ENCODE measurements at places on chromosomes 1 and 21.

DNA sequence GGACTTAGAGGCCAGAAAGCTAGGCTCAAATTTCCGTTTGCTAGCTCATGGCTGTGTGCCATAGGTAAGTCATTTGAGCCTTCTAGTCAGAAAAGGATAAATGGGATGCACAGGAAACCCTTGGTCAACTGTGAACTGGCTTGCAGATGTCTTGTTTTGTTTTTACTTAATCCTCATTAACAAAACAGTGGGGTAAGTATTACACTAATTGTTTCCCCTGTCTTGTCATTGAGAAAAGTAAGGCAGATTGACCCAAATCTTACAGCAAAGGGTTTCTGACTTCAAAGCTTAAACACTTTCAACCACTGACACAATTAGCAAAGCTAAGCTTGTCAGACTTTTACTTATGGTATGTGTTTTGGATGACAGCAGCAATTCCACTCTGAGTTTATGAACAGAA, 291.3 kb downstream of the NTNG1 start:
- no peak for DNase-seq
- H3K27ac ChIP-seq, result no peak overlapping the region
- no peaks in the 10 kb centered on the region for H3K4me1 ChIP-seq
- no peak overlapping the region for H3K4me3 ChIP-seq
- no peaks in the 10 kb centered on the region for H3K27me3 ChIP-seq

DNA sequence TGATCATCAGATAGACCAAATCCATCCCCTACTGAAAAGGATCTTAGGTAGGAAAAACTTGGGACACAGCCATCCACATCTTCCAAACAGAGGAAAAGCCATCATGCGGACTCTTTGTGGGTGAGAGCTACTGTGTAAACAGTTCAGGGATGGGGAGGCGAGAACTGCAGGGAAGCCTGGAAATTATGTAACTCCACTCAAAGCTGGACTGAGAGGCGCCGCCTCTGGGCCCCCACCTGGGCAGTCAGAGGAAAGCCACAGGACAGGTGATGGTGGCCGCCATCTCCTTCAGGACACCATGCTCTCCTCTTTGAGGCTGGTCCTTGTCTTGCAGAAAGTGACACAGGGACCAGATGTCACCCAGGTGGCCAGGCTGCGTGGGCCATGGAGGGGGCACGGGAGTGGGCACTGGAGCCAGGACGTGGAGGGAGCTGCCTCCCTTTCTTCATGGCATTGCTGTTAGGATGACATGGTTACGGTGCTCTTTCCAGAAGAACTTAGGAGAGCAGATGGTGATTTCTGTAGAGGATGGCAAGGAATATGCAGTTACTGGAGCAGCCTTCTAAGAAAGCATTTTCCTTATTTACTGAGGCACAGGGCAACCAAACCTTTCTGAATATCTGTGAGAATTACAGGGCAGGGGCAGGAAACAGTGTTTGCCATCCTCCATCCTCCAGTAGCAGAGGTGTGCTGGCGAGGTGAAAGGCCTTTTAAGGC, 32.0 kb upstream of the TDRD10 start:
- no peaks in the 10 kb centered on the region for H3K36me3 ChIP-seq
- H3K4me3 ChIP-seq, result no peak overlapping the region
- no peak overlapping the region for H3K27ac ChIP-seq
- no peaks in the 10 kb centered on the region for H3K27me3 ChIP-seq
- peaks cover 4% of the 10 kb centered on the region for H3K4me1 ChIP-seq

GRCh38 chr21:36692835-36693488, 6.0 kb upstream of the SIM2 start:
- H3K27me3 ChIP-seq, result peaks cover 2% of the 10 kb centered on the region
- H3K4me3 ChIP-seq, result no peak overlapping the region
- H3K27ac ChIP-seq, result no peak overlapping the region
- H3K4me1 ChIP-seq, result no peaks in the 10 kb centered on the region
- H3K36me3 ChIP-seq, result no peaks in the 10 kb centered on the region
- DNase-seq, result no peak

DNA sequence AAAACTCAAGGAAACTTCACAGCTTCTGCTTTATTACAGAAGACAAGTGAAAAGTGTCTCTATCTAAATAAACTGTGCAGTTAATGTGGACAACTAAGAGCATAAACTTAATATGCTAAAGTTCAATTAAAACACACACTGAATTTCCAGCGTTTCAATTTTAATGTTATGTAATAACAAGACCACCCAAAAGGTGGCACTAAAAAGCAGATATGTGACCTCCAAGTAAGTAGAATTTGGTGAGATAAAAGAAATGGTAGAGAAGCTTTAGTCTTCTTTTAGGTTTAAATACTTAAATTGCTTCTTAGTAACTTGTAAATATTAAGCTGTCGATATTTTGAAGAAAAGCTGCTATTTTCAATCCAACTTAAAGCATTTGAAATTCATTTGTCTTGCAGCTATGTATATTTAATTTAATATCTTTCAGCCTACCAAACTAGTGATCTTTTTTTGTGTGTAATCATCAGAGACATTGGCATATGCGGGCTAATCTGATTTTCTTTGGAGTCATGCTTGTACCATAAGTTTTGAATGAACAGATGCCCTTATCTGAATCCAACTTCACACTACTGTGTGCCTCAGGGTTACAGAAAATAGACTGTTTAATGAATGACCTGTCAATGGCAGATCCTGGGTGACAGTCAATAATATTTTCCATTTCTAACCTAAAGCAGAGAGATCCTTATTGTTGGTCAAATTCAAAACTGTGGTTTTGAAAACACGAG, 36.5 kb upstream of the ADAMTS1 start:
- H3K27ac ChIP-seq, result no peak overlapping the region
- no peaks in the 10 kb centered on the region for H3K36me3 ChIP-seq
- no peaks in the 10 kb centered on the region for H3K4me1 ChIP-seq
- no peaks in the 10 kb centered on the region for H3K27me3 ChIP-seq
- no peak overlapping the region for H3K4me3 ChIP-seq

- no peaks in the 10 kb centered on the region for H3K27me3 ChIP-seq
- no peak for DNase-seq
- peaks cover 4% of the 10 kb centered on the region for H3K36me3 ChIP-seq
- H3K4me3 ChIP-seq, result no peak overlapping the region
These were observed 38.7 kb downstream of the DHX9 start for GRCh38 chr1:182877842-182878241.

- H3K36me3 ChIP-seq, result no peaks in the 10 kb centered on the region
- peak within 1 kb of the TSS; percentile 51 for H3K4me3 ChIP-seq
- H3K27ac ChIP-seq, result peak within 1 kb of the TSS; percentile 46
These were observed at the start of gene WNT2B for GRCh38 chr1:112508278-112509004. Gene WNT2B (plus strand): TSS chr1:112508965. CDS start chr1:112509263, 298 bp downstream.

- no peaks in the 10 kb centered on the region for H3K36me3 ChIP-seq
- peaks cover 8% of the 10 kb centered on the region for H3K4me1 ChIP-seq
- H3K27me3 ChIP-seq, result no peaks in the 10 kb centered on the region
- no peak overlapping the region for H3K4me3 ChIP-seq
- no peak overlapping the region for H3K27ac ChIP-seq
These were observed 11.1 kb downstream of the PROK1 start for GRCh38 chr1:110462093-110462492.

- H3K4me1 ChIP-seq, result no peaks in the 10 kb centered on the region
- no peaks in the 10 kb centered on the region for H3K27me3 ChIP-seq
- no peak overlapping the region for H3K27ac ChIP-seq
- no peaks in the 10 kb centered on the region for H3K36me3 ChIP-seq
These were observed 408.7 kb downstream of the NCAM2 start for GRCh38 chr21:21406921-21407320.

DNA sequence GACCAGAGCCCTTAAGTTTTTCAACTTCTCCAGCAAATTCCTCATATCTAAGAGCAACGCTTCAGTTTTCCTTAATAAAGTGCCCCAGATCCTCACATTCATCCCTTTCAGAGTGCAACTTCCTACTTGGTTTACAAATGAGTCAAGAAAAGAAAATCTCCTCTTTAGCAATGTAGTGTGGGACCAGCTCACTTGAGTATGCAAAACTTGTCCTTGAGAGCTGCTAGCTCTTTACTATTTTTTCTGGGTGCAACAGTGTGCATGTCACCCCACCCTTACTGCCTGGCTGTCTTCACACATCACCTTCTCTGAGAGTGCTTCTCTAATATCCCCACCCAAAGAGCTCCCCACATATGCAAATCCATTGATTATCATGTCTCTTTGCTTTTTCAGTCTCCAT, 203.1 kb upstream of the CAMK1G start:
- H3K4me1 ChIP-seq, result no peaks in the 10 kb centered on the region
- H3K36me3 ChIP-seq, result no peaks in the 10 kb centered on the region
- H3K27ac ChIP-seq, result no peak overlapping the region
- DNase-seq, result no peak

GRCh38 chr1:26787381-26787705, 407 bp upstream of the PIGV start:
- H3K27me3 ChIP-seq, result no peaks in the 10 kb centered on the region
- peak overlapping the region; percentile 99 for H3K27ac ChIP-seq
- H3K4me3 ChIP-seq, result peak overlapping the region; percentile 67
- DNase-seq, result no peak
- no peaks in the 10 kb centered on the region for H3K36me3 ChIP-seq

- no peak overlapping the region for H3K4me3 ChIP-seq
- H3K27ac ChIP-seq, result no peak overlapping the region
- no peaks in the 10 kb centered on the region for H3K36me3 ChIP-seq
- no peaks in the 10 kb centered on the region for H3K27me3 ChIP-seq
These were observed 24.9 kb upstream of the CTBS start for GRCh38 chr1:84598846-84599741.

- H3K4me3 ChIP-seq, result no peak overlapping the region
- no peaks in the 10 kb centered on the region for H3K27me3 ChIP-seq
- no peaks in the 10 kb centered on the region for H3K36me3 ChIP-seq
- no peak overlapping the region for H3K27ac ChIP-seq
- no peaks in the 10 kb centered on the region for H3K4me1 ChIP-seq
These were observed 25.9 kb downstream of the CYP2J2 start for GRCh38 chr1:59900640-59901039.

DNA sequence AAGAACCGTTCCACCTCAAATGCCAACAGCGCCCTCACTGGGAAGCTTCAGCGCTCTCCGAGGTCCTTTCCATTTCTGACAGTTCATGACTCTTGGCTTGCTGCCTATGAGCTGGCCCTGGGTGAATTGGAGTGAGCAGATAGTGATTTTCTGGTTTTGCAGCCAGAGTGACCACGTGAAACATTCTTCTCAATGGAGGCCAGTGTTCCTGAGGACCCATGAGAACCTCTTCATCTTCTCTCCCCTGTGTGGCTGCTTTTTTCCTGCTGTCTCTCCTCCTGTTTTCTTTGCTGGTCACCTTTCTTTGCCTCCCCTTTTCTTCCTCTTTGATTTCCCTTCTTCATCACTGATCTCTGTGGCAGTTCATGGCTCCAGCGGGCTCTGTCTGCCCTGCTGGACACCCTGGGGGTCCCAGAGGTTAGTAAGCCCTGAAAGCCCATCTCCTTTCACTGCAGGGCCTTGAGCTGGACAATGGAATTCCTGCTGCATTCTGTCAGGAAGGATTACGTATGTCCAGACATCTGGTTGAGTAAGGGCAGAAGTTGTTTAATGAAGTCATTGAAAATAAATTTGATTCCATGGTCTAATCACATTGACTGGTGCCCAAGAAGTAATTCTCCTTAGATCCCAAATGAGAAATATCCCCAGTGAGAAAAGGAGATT, 29.9 kb downstream of the VASH2 start:
- H3K27me3 ChIP-seq, result no peaks in the 10 kb centered on the region
- H3K4me3 ChIP-seq, result no peak overlapping the region
- DNase-seq, result no peak
- no peak overlapping the region for H3K27ac ChIP-seq
- H3K4me1 ChIP-seq, result no peaks in the 10 kb centered on the region

DNA sequence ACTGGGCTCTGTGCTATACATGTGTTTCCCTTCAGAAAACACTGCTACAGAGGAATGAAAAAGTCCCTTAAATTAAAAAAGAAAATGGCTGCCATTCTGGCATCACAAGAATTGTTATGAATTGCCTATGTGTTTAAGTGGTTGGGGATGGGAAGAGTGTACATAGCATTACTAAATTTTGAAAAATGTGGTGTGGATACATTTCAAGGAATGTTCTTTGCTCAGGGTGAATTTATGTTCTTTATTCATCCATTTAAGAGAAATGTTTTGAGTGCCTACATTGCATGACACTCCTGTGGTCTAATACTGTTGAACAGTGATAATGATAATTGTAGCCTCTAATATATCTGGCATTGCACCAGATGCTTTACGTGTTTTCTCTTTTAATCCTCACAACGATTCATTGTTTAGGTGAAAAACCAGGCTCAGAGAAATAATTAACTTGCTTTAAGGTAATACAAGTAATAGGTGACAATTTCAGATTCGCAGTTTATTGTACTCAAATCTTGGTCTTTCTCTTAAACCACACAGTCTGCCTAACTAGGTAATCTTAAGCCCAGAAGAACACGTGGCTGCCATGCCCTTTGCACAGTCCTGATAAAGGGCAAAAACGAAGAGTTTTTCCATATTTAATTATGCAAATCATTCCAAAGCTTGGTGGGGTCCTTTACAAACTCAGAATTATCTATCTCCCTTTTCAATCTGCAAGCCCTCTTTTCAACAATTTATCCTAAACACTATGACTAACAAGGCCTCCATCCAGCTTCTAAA, 31.5 kb downstream of the DPT start:
- no peaks in the 10 kb centered on the region for H3K27me3 ChIP-seq
- H3K36me3 ChIP-seq, result no peaks in the 10 kb centered on the region
- no peak overlapping the region for H3K4me3 ChIP-seq
- no peaks in the 10 kb centered on the region for H3K4me1 ChIP-seq

DNA sequence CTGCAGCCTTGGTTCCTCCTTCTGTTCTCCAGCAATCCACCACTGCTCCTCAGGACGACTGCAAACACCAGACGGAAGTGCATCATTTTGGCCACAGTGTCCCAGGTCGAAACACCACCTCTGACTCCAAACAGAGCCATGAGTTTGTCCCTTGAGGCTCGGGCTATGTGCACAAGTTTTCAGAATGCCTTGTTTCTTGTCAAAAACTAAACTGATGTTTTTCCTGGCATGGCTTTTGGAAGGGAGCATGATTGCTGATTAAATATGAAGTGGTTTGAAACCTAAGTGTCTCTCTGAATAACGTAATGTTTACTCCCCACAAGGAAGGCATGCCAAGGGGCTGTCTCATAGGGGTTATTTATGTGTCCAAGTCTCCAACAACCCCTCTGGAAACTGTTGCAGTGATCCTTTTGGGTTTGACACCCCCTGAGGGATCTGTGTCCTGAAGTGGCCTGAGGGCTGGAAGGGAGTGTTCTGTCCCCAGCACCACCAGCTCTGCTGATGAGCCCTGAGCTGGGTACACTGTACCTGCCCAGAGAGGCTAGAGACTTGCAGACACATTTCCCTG, 132.7 kb downstream of the PLPP3 start:
- peak; percentile 59 for DNase-seq
- no peak overlapping the region for H3K27ac ChIP-seq
- no peaks in the 10 kb centered on the region for H3K36me3 ChIP-seq

- H3K4me3 ChIP-seq, result no peak overlapping the region
- no peaks in the 10 kb centered on the region for H3K36me3 ChIP-seq
- H3K4me1 ChIP-seq, result no peaks in the 10 kb centered on the region
- H3K27ac ChIP-seq, result no peak overlapping the region
- no peak for DNase-seq
These were observed 56.4 kb downstream of the IVNS1ABP start for GRCh38 chr1:185260611-185261010.

GRCh38 chr1:107323784-107324183, 182.9 kb downstream of the NTNG1 start:
- H3K27me3 ChIP-seq, result no peaks in the 10 kb centered on the region
- H3K36me3 ChIP-seq, result no peaks in the 10 kb centered on the region
- no peak for DNase-seq
- H3K4me1 ChIP-seq, result no peaks in the 10 kb centered on the region
- no peak overlapping the region for H3K27ac ChIP-seq

Data from ovary (tissue), 10 donors.